ENCODE measurements at places on chromosomes 6 and 20.

DNA sequence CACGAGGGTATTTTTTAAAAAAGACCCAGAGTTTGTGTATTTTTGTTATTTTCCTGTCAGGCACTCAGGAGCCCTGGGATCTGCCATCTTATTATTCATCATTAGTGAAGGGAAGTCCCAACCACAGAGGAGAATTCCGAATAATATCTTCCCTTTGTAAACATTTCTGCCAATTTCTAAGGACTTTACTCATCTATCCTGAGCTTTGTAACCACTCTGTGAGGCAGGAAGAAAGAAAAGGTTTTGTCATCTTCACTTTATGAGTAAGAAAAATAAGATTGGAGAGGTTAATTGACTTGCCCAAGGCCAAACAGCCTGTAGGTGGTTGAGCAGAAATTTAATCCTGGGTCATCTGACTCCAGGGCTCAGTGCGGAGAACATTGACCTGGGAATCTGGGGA, 23.0 kb upstream of the IYD start:
- no peak for DNase-seq

DNA sequence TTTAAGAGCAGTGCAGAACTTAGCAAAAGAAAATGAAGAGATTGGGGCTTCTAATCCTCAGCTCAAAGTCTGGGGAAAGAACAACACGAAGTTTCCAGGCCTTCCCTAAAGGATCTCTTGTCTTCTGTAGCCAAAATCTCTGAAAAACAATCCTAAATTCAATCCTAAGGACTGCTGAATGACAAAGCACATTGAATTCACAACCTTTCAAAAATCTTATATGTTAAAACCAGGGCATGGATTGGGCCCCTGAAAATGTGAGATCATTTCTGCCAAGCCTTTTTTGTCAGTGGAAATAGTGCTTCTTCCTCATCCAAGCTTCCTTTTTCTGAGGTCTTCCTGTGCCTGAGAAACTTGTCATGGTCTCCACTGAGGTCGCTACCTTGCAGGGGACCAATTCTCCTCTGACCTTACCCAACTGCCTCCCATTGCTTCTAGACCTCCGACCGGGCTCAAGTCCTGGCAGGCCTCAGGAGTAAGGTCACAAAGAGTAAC, 126.2 kb upstream of the ARID1B start:
- no peak for DNase-seq

DNA sequence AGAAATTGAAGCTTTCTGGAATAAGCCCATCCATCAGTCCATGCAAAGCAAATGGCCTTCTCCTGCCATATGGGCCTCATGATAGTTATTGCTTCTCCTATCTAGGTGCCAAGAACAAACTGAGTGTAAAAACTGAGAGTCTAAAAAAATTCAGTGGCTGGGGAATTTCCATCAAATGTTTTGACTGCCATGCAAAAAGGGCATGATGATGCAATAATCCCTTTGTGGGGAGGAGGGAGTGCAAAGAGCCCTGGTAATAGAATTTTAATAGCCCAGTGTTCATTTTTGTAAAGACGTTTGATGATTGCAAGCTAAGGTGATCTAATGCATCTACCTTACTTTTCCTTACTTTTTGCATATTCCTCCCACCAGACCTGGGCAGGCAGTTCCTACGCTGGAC, 683.7 kb downstream of the EPM2A start:
- no peak for DNase-seq

DNA sequence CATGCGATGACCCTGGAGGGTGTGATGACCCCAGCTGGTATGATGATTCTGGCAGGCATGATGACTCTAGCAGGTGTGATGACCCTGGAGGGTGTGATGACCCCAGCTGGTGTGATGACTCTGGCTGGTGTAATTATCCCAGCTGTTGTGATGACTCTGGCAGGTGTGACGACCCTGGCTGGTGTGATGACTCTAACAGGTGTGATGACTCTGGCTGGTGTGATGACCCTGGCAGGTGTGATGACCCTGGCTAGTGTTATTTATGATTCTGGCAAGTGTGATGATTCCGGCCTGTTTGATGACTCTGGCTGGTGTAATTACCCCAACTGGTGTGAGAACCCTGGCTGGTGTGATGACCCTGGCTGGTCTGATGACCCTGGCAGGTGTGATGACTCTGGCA, 427.2 kb downstream of the QKI start:
- DNase-seq = peak; percentile 1

GRCh38 chr20:54650052-54650719, 174.8 kb downstream of the DOK5 start:
- DNase-seq = no peak

- peak; percentile 33 for DNase-seq
These were observed 23.6 kb upstream of the WFDC2 start for GRCh38 chr20:45445805-45446562.

- no peak for DNase-seq
These were observed 290.3 kb downstream of the UBE3D start for GRCh38 chr6:82775361-82775760.

DNA sequence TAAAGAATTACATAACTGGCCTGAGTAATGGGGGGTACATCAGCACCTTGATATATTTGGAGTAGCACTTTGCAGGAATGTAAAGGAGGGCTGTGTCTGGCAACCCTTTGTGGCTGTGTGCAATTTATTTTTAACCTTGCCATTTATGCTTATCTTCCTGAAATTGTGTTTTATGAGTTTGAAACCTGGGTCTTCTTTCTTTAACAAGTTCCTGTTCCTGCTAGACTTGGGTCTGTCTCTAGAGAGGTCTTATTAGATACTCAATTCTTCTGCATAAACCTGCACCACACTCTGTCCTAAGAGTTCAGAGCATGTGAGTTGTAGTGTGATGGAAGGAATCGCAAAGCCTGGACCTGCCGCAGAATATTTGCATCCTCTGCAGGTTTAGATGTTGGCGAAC, 181.0 kb downstream of the JARID2 start:
- DNase-seq = no peak

GRCh38 chr6:142275236-142276006, 26.4 kb upstream of the ADGRG6 start:
- peak; percentile 26 for DNase-seq

DNA sequence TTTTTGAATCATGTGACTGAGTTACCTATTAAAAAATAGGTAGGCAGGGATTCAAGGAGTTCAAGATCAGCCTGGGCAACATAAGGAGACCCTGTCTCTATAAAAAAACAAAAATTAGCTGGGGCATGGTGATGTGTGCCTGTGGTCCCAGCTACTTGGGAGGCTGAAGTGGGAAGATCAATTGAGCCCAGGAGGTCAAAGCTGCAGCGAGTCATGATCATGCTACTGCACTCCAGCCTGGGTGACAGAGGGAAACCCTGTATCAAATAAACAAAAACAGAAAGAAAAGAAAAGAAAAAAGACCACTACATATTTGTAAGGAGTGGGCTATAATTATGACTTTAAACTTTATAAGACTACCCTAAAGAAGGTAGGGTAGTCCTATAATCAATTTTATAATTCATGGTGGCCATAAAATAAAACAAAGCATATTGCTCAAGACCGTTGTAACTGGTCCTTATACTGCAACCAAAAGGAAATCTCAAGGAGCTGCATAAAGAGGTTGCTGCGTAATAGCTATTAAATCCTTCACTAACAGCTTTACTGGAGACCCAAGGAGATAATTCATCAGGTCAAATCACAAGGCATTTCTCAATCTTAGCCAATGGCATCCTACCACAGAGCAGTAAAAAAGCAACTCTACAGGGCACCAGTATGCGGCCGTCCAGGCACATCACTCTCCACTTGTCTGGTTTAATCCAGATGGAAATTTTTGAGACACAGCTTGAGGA, 13.5 kb downstream of the PIGU start:
- DNase-seq = no peak

GRCh38 chr6:151690303-151690702, 117.2 kb upstream of the ESR1 start:
- DNase-seq = peak; percentile 60

GRCh38 chr6:100257793-100258395, 206.8 kb downstream of the SIM1 start:
- DNase-seq = peak; percentile 81

- no peak for DNase-seq
These were observed 2.6 kb downstream of the B4GALT5 start for GRCh38 chr20:49710971-49711666.

- DNase-seq = no peak
These were observed 90.8 kb downstream of the CFAP61 start for GRCh38 chr20:20143165-20143564.

GRCh38 chr6:232982-233640, 59.2 kb upstream of the DUSP22 start:
- no peak for DNase-seq

DNA sequence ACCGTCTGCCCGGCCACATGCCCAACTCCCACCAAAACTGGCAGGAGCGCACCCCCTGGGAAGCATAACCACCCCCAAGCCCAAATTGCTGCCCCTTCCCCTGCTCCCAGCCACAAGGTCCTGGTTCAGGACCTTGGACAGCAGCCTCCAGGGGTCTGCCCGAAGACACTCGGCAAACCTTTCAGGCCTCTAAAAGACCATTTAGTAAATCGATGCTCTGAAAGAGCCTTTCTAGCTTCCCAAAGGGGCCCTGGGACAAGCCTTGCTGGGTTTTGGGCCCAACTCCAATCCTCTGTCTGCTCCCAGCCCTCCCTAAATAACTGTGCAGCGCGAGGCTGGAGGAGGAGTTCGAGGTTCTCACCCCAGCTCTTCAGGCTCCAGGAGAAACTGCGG, 30.5 kb downstream of the GRM4 start:
- DNase-seq = peak; percentile 2

GRCh38 chr6:44064089-44064947, 62.9 kb downstream of the MRPL14 start:
- DNase-seq = peak; percentile 90

- DNase-seq = no peak
These were observed 116.9 kb upstream of the FLRT3 start for GRCh38 chr20:14454296-14454695.

- DNase-seq = no peak
These were observed 66.8 kb downstream of the PRDM1 start for GRCh38 chr6:106152952-106153351.

GRCh38 chr20:31923388-31924331, 28.2 kb downstream of the PDRG1 start:
- DNase-seq = no peak

DNA sequence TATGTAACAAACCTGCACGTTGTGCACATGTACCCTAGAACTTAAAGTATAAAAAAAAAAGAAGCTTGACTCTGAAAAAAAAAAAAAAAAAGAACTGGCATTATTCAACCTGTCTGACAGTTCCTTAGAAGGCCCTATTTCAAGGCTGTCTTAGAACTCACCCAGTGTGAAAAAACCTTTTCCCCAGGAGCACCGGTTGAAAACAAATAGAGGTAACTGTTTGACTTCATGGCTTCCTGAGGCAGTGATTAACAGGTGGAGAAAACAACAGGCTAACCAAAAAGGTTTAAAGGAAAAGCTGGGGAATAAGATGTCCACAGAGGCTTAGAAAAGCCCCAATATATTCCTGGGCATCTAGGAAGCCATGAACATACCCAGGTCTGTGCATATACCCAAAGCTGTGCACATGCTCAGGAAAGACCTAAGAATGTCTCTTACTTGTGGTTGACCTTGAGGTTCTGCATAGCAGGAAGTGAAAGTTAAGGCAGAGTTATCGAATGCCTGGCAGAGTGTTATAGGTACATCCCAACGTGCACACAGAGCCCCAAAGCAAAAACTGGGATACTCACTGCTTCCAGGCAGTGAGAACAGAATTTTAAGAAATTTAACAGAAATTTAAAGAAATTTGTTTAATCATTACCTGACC, 7.0 kb downstream of the UQCC1 start:
- DNase-seq = no peak

DNA sequence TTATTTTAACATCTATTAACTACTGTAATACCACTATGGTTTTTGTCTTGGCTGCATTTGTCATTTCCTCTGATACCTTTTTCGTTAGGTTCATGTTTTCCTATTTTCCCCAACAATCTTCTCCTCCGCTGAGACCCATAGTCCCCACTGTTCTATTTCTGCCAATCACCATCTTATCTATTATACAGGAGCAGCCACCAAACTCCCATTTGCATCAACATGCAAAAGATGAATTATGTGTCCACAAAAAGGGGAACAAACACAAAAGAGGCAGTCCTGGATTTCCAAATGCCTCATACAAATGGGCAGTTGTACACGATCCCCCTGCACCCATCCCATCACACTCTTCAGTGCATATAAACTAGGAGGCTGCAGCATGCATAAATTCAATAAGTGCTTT, 121.7 kb upstream of the MYLIP start:
- no peak for DNase-seq

DNA sequence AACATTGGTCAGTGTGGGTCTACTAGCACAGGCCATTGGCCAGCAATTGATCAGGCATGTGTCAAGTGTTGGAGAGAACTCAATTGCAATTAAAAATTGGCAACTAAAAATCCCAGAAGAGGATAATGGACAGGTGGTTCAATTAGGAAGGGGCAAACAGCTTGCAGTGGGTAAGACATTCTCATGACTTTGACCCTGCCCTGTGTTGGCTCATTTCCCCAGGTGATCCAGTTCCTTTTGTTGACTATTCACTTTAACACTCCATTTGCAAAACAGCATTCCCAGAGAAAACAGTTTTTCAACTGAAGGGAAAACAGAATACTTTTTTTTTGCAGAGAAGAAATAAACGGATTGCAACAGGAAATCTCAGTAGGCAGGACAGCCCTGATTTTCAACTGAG, 28.9 kb upstream of the SCGN start:
- no peak for DNase-seq

GRCh38 chr6:21371676-21372171, 221.8 kb upstream of the SOX4 start:
- peak; percentile 19 for DNase-seq

DNA sequence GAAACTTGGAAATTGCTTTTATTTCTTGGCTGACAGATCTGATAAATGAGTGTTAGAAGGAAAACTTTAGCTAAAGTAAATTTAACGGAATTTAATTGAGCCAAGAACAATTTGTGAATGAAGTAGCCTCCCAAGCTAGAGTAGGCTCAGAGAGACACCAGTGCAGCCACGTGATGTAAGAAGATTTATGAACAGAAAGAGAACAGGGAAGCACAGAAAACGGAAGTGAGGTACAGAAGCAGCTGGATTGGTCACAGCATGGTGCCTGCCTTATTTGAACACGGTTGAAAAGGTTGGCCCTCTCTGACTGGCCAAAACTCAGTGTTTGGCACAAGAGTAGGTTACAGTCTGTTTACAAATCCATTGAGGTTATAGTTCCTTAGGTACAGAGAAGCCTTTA, 29.5 kb upstream of the IFNGR1 start:
- no peak for DNase-seq

GRCh38 chr6:143283887-143284645, 166.4 kb downstream of the ADAT2 start:
- no peak for DNase-seq

- DNase-seq = no peak
These were observed 177.1 kb upstream of the ARID1B start for GRCh38 chr6:156599978-156600590.

DNA sequence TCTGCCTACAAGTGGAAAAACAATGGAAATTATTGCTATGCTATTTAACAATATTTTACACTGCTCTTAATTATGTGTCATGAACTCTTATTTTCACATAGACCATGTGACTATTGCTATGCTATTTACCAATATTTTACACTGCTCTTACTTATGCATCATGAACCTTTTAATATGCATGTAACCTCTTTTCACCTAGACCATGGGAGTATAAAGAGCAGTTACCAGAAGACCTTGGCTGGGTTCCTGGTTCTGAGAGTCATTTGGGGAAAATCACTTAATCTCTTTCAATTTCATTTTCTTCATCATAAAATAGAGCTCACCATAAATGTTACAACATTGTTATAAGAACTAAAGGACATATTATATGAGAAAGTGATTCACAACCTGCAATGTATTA, 223.8 kb upstream of the RNF217 start:
- DNase-seq = no peak

Data from LHCN-M2 (cell line).